Progenitor cell of endocrine pancreas (in vitro differentiated cells): ENCODE measurements at places on chromosomes 2 and 18. TPM values are rescaled to one million over a fixed set of nuclear protein-coding genes. Genes with fewer than 3 reads are reported as not detected.

The MREG gene
- total RNA-seq, result 22.8 and 26.8 TPM in 2 replicates

DNA sequence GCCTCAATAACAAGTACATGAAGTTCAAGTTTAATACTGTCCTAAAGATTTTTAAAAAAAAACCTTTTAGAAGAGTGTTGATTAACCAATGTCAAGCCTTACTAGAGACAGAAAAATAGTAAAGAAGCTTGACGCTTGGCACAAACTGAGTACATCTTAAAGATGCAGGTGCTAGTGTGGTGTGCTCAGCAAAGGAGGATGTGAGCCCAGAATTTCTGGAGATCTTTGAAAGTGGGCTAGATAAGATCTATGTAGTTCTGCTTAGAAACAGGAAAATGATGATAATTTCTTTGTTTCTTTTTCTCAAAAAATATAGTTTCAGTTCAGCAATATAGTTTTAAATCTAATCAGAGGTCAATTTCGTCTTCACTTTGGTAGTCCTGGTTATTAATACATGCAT lies 118.3 kb upstream of the KLHL14 start:
- DNase-seq, result no peak
- H3K36me3 ChIP-seq, result no peaks in the 10 kb centered on the region
- no peak overlapping the region for H3K4me3 ChIP-seq
- H3K4me1 ChIP-seq, result peaks cover 17% of the 10 kb centered on the region

- H3K4me3 ChIP-seq, result no peak overlapping the region
- H3K27me3 ChIP-seq, result peaks cover 7% of the 10 kb centered on the region
- H3K36me3 ChIP-seq, result no peaks in the 10 kb centered on the region
- H3K27ac ChIP-seq, result no peak overlapping the region
- DNase-seq, result no peak
Measured at GRCh38 chr2:197327073-197327471, 16.5 kb upstream of the ANKRD44 start.

DNA sequence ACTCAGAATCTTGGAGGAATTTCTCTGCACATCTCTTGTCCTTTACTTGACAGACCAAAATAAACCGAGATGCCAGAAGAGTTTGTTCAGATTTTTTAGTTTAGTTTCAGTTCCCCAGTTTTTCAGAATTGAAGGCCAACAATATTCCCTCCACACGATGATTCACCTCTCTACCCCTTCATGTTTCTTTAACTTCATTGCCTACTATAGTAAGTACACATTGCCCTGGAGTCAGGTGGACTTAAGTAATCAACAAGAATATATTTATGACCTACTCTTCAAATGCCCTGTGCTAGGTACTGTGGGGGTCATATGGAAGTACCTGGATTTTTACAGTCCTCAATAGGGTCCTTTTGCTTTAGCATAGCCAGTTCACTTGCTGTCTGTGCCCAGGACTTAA lies 79.6 kb upstream of the CTLA4 start:
- no peaks in the 10 kb centered on the region for H3K4me1 ChIP-seq
- DNase-seq, result no peak
- no peak overlapping the region for H3K4me3 ChIP-seq
- no peaks in the 10 kb centered on the region for H3K27me3 ChIP-seq
- H3K27ac ChIP-seq, result no peak overlapping the region

The OR6B2 gene
- not detected in 2 replicates for total RNA-seq

The TXNDC2 gene
- total RNA-seq, result not detected in 2 replicates

GRCh38 chr2:33258387-33258786 lies 218.1 kb upstream of the RASGRP3 start:
- no peak for DNase-seq
- no peak overlapping the region for H3K27ac ChIP-seq
- H3K36me3 ChIP-seq, result peaks cover 9% of the 10 kb centered on the region
- H3K27me3 ChIP-seq, result no peaks in the 10 kb centered on the region
- no peak overlapping the region for H3K4me3 ChIP-seq
- H3K4me1 ChIP-seq, result no peaks in the 10 kb centered on the region
